ENCODE measurements at places on chromosomes 11 and 22.

- DNase-seq: no peak
Observed at GRCh38 chr11:6574816-6575715, 28.4 kb downstream of the RRP8 start.

- no peak for DNase-seq
Observed at GRCh38 chr11:102144357-102145355, 34.4 kb downstream of the YAP1 start.

GRCh38 chr11:36139767-36140166 is 149.5 kb downstream of the COMMD9 start:
- DNase-seq: no peak

GRCh38 chr22:24859587-24859986 is 53.6 kb downstream of the SGSM1 start:
- no peak for DNase-seq

GRCh38 chr11:118439646-118440045 is 3.4 kb downstream of the KMT2A start:
- DNase-seq: no peak

GRCh38 chr11:95762534-95762933 is 27.0 kb downstream of the FAM76B start:
- no peak for DNase-seq

- DNase-seq: peak; percentile 48
Observed at GRCh38 chr22:40224702-40225101, 47.0 kb downstream of the TNRC6B start.

DNA sequence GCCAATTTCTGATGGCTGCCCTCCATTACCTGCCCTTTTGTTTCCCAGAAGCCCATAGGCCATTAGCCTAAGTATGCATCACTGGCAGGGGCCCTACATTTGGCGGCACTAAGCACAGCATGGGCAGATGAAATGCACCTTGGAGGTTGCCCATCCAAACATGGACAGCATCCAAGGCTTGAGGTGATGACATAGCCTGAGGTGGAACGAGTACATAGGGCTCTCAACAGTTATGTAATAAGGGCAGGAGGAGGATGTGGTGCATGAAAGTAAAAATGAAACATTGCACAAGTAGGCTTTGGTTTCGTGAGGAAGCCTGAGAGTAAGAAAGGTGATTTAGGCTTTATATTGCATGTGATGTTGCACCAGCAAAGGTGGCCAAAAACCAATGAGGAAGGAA is 148.1 kb downstream of the FAM76B start:
- no peak for DNase-seq

DNA sequence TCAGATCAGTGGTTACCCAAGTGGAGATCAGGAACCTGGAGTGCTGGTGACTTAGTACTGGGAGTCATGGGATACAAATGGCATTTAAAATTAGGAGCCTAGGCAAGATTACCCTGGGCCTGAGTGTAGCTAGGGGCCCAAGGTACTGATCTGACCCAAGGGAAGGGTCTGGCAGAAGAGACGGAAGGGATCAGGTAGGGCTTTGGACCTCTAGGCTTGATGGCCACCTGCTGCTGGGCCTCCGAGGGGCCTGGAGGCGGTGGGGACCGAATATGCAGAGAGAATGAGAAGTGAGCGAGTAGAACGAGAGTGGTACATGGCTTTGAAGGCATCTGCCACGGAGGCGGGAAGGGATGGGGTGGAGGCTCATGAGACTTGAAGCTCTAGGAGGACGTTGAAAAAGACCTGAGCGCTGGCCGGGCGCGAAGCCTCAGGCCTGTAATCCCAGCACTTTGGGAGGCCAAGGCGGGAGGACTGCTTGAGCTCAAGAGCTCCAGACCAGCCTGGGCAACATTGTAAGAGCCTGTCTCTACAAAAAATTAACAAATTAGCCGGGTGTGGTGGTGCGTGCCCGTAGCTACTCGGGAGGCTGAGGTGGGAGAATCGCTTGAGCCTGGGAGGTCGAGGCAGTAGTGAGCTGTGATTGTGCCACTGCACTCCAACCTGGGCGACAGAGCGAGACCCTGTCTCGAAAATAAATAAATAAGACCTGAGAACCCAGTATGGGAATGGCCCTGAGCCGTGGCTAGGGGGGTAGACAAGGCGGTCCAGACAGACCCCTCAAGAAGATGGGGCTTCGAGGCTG is 563 bp upstream of the PPIL2 start:
- no peak for DNase-seq

DNA sequence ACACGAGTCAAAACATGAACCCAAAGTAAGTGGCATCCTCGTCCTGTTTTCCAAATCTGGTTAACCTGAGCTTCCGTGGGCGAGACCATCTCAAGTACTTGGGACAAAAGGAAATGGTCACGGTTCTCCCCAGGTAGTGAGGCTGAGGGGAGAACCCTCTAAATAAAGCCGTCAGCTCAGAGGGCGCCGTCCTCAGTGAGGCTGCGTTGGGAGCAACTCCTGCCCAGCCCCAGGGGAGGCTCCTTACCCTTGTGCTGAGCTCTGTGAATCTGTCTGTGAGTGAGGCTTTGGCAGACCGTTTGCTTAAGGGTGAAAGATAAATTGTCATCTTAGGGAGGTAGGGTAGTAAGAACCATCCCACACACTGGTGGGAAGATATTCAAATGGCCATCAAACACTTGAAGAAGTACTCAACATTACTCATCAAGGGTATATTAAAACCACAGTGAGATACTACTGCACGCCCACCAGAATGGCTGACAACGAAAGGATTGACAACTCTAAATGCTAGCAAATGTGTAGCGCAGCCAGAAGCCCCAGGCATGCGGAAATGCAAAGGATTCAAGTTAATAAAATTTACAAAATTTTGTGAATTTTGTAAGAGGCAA is 321.0 kb downstream of the TBC1D22A start:
- DNase-seq: no peak

DNA sequence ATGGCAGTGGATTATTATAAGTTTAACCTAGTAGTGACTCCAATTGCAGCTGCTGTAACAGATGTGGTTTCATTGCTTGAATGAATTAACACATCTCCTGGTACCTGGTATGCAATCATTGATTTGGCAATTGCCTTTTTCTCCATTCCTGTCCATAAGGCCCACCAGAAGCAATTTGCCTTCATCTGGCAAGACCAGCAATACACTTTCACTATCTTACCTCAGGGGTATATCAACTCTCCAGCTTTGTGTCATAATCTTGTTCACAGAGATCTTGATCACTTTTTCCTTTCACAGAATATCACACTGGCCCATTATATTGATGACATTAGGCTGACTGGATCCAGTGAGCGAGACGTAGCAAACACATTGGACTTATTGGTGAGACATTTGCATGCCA is 128.7 kb upstream of the ZC3H12C start:
- DNase-seq: no peak

DNA sequence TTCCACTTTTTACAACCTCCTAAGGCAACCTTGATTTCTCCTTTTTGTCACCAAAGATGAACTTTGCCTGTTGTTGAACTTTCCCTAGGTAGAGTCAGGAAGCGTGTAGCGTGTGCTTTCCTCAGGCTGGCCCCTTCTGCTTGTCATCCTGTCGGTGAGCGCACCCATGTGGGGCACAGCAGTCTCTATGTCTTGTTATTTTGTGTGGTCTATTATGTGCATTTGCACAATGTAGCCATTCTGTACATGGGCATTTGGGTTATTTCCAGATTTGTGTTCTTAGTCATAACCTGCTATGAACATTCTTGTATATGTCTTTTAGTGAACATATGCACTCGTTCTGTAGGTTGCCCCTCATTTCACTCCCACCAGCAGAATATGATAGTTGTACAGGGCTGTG is 34.9 kb downstream of the CABIN1 start:
- DNase-seq: no peak

- no peak for DNase-seq
Observed at GRCh38 chr11:96827164-96827563, 437.4 kb downstream of the JRKL start.

GRCh38 chr11:130131961-130132850 is 27.4 kb upstream of the ST14 start:
- DNase-seq: peak; percentile 17

DNA sequence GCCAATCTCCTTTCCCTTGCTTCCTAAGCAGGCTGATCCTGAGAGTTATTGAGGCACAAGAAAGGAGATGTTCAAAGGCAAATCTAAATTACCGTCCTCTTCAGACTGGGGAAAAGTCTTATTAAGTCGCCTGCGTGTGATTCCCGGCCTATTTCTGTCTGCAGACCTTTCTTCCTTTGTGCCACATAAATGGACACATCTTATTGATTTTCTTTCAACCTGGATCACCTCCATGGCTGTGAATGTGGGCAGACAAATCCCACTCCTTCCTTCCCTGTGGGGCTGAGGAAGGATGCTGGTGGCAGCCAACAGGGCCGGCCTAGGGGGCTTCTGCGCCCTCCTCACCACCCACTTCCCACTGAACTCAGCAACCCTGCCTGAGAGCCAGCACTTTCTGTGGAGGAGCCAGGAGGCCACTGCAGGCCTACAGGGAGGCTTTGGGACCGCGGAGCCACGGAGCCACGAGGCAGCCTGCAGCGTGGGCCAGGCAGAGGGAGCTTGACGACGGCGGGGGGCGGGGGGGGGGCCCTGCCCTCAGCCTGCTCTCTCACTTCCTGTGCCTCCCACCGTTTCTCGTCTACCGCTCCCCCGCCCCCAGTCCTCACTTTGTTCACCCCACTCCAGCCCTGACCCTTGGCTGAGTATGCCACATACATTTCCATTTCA is 73.6 kb upstream of the LMO1 start:
- DNase-seq: no peak

- DNase-seq: no peak
Observed at GRCh38 chr11:65973439-65974110, 12.0 kb downstream of the SART1 start.

DNA sequence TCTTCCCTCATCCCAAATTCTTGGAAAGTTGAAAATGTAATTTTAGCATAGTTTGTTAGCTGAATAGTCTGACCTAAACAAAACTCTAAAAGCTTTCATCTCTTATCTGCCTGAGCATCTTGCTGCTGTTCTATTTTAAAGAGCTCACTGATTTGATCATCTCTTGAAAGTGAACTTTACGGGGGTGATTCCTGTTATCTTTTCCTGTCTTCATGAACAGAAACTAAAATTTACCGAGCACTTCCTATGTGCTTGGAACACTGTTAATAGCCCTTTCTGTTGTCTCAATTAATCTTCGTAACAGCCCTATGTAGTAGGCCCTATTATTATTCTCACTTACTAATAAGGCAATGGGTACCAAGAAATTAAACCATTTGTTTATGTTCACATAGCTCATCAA is 12.3 kb downstream of the AMOTL1 start:
- no peak for DNase-seq

GRCh38 chr22:26432619-26433311 is 3.7 kb downstream of the ASPHD2 start:
- DNase-seq: no peak

DNA sequence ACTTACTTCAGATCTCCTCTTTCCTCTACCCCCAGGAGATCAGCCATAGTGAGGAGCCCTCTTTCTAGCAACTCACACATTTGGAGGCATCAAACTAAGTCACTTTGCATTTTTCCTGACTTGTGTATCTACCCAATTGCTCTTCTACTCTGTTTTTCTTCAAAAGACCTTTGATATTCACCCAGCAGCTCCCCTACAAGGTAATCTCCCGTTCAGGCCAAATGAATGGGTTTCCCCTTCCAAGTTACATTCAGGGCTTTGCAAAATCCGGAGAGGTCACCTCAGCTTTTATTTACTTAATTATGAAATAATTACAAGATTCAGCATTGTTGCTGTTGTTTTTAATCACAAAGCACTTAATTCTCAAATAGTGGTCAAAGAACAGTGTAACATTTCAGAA is 6.1 kb downstream of the LARGE1 start:
- DNase-seq: no peak

- no peak for DNase-seq
Observed at GRCh38 chr11:70952191-70952590, 300.2 kb downstream of the SHANK2 start.

DNA sequence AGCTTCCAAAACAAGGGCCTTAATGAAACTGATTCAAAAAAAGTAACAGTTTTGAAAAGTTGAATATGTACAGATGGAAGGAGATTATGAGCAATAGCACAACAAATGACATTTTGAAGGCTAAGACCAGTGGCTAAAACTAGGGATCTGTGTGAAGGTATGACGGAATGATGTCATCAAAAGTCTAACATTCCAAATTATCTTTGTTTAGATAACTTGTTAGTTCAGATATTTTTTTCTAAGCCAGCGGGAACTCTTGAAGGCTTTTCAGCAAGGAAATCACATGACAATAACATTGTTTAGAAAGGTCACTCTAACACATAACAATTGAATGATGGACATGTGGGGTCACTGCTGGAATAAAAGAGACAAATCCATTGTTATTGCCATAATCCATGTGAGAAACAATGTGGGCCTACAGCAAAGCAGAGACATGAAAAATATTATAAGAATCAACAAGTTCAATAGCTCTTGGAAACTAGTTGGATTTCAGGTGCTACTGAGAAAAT is 260.5 kb downstream of the CASP12 start:
- no peak for DNase-seq

- DNase-seq: no peak
Observed at GRCh38 chr22:29270475-29271271, 2.6 kb downstream of the EWSR1 start.

DNA sequence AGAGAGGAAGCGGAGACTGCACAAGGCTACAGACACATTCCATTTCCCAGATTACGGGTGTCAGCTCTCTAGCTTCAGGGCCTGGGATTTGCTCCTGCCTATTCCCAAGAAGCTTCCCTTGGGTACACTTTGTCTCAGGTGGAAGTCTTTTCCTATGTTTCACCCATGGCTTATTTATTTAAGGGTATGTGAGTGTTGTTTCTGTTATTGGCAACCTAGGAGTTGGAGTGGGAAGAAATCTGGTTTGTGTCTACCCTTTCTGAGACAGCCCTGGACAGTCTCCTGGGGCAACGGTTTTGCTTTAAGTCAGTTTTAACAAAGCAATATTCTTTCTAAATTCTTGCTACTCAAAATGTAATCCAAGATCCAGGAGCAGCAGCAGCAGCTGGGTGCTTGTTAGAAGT is 127.0 kb downstream of the MICAL2 start:
- DNase-seq: no peak

GRCh38 chr11:19071255-19071654 is 10.7 kb upstream of the MRGPRX2 start:
- peak; percentile 29 for DNase-seq
